HFFc6 (cell line): ENCODE measurements at places on chromosomes 5 and 9. TPM values are rescaled to one million over a fixed set of nuclear protein-coding genes. Genes with fewer than 3 reads are reported as not detected.

TTC39B gene
- 4.6 and 5.7 TPM in 2 replicates for total RNA-seq

SLC45A2 gene
- not detected in 3 replicates for total RNA-seq

SPINK4 gene
- not detected in 2 replicates for total RNA-seq

CDC25C gene
- total RNA-seq = 4.1 to 9.0 TPM (median 5.7 TPM) in 3 replicates

DNA sequence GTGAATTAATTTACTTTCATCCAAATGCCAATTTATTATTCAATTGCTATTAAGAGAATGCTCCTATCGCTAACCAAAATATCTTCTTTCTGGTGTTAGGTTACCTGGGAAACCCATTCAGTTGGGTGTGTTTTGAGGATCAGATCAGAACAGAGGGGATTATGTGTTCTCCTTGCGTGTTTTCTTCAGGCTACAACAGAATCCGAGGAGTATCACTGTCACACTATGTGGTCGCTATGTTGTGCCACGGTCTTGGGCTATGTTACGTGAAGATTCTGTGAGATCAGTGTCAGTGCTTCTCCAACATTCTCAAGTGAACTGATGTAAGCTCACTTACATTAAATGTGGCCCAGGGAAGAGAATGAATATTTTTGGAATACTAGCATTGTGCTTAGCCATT lies 39.0 kb downstream of the ADCY2 start:
- DNase-seq = no peak

DNA sequence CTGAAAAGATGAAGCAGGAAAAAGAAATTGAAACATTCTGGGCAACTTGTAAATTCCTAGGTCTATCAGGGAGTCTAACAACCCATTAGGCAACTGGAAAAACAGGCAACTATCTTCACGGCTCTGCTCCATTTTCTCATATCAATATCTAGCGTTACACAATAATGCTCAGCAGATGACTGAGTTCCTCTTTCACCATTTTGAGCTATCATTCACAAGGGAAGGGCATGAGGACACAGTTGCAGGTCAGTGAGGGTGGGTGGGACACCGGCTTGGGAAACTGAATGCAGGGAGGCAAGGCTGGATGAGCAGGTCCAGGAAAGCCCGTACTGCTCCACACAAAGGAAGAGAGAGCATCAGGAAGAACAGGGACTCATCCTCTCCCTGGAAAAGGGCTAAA lies 67.0 kb downstream of the FRMD3 start:
- no peak for DNase-seq

IFNB1 gene
- not detected in 3 replicates for total RNA-seq

DNA sequence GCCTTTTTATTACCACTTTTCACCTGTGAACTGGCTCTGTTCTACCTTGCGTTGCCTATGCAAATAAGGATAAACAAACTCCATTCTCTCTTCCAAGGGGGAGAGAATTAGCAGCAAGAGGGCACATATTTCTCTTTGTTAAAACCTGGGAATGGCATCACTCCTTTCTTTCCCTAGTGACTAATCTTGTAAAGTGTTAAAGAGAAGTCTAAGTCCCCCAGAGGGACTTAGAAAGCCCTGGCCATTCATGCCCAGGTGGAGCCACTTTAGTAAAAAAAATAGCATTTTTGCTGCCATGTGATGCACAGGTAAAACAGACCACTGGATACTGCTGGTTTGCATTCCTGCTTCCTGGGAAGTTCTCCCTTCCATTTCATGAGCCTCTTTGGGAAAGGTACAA lies 148.4 kb downstream of the MAN2A1 start:
- no peak for DNase-seq

DNA sequence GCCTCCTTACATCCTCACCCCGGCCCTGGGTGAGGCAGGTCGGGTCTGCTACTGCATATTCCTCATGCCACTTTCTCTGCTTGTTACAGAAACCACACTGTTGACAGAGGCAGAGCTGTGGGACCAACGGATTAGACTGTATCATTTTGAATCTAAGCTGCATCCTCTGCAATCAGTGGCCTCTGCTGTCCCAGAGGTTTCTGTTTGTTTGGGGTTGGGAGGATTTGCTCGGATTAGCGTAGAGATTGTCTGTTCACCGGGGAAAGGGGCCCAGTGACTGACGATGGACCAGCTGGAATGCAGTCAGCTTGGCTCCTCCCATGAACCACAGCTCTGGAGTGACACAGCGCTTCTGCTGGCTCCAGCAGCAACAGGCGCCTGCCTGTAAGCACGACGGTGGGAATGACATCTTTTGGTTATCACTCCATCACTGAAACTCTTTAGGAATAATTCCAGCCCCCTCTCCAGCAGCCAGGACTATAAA lies 37.3 kb upstream of the ADRA1B start:
- DNase-seq = peak; percentile 85

MYOZ3 gene
- 0.14 to 0.27 TPM in 2 of 3 replicates, not detected in the other for total RNA-seq

DNA sequence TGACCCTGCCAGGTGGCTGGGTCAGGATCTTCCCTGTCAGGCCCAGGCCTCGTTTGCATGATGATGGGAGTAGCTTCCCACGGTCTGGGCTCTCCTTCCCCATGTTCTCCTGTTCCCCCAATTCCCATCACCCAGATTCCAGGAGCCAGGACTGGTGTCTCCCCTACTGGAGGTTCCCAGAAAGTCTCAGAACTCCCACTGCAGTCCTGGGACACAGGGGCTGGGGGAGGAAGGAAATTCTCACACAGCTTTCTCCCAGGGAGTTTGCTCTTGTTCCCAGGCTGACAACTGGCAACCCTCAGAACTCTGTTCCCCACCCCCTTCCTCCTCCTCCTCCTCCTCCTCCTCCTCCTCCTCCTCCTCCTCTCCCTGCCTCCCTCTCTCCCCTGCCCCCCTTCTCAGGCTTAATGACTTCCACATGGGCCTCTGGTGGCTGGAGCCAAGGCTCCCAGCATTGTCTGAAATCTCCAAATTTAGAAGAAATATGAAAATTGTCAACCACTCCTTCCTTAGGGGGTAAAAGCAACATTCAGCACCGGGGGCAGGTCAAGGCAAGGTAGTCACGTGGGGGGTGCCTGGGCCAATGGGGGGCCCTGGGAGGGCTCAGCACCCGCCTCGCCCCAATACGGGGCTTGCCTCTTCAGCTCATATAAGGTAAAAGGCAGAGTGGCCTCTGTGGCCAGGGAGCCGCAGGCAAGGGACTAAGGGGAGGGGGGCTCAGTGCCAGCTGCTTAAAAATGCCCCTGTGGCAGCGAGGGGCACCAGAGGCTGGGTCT lies 27.3 kb upstream of the IL17B start:
- DNase-seq = peak; percentile 77

S100Z gene
- total RNA-seq = not detected in 2 replicates

DNA sequence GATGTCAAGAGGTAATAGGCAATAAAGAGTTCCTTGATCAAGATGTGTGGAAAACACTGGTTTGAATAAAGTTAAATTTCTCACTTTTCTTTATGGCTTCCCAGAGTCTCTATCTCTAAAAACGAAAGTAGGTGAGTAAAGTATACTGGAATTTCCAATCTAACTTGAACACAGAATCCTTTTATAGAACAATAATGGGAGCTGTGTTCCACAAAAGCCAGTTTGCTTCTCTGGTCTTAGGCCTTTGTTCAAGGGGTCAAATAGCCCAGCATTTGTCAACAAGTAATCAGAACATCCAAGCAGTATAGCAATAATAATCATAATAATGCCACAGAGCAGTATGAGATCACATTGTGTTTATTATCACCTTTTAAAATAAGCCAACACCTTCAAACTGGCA lies 20.2 kb downstream of the ATP10B start:
- DNase-seq = no peak
